ENCODE measurements at places on chromosomes 1 and 21.

DNA sequence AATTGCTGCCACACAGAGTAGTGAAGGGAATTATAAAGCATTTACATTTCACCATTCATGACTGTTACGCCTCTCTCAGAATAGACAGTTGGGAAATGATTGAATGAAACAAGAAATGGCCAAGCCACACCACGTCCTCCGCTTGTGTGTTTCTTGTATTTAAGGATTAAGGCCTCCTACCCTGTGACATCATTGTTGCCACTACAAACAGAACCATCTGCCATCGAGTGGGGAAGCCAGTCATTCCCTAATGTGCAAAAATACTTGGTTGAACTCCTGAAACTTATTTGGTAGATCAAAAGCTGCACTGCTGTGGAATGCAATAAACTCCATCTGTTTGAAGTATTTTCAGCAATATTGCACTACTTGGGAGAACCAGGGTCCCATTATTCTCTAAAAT, 99.0 kb upstream of the C1orf105 start:
- no peak for DNase-seq

DNA sequence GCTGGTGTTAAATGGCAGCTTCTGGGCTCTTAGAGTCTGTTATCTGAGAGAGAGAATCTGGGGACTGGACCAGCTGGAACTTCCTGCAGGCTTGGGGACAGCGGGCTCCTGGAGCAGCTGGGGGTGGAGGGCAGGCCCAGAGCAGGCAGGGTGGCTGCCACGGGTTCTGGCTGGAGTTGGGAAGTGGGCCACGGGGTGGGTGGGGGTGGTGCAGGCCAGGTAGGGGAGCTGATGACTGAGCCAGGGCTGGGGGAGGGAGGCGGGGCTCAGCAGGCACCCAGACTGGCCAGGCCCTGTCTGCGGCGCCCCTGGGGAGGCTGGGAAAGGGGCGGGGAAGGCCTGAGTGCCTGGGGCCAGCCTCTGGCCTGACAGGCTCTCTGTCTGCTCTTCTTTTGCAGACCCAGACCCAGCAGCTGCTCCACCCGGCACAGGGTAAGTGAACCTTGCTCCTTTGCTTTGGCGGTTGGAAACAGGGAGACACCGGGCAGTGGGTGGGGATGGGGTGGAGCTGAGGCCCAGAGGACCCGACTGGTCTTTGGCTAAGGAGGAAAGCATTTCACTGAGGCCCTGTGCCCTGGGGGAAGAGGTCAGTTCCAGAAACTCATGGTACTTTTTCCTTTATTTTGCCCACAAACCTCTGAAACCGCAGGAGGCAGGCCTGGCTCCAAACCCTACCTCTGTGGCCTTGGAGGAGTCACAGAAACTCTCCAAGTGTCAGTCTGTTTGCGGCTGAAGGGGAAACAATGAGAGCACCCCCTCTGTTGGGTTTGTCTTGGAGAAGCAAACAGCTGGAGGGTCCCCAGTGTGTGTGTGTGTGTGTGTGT, 48.8 kb downstream of the ARHGEF10L start:
- DNase-seq = no peak

DNA sequence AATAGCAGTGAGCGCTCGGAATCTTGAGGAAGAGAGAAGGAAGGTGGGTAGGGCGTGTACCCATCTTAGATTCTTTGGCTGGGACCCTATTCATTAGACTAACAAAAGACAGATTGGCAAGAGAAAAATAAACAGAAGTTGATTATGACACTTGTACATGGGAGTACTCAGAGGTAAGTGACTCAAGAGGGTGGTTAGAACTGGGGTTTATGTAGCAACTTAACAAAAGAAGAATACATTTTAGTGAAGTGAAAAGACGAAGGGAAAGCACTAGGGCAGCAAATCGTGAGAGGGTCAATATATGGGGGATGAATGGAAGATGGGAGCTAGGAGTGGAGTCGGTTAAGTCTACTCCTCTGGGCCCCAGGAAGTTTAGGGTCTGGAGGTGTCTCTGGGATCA, 25.8 kb upstream of the RCC2 start:
- DNase-seq = no peak

- DNase-seq = no peak
These were observed 242.5 kb upstream of the PLXNA2 start for GRCh38 chr1:208486677-208487076.

- no peak for DNase-seq
These were observed 34.1 kb upstream of the C1orf198 start for GRCh38 chr1:230902349-230902923.

GRCh38 chr1:54807756-54808155, 6.6 kb upstream of the TTC22 start:
- DNase-seq = no peak

GRCh38 chr1:154344977-154345837, 19.9 kb downstream of the ATP8B2 start:
- no peak for DNase-seq

- no peak for DNase-seq
These were observed 127.3 kb downstream of the RGS7 start for GRCh38 chr1:241229711-241230110.
